Endodermal cell (in vitro differentiated cells): ENCODE measurements at places on chromosomes 11 and 22.

- no peak for DNase-seq
Measured at GRCh38 chr11:48013269-48013901, 33.0 kb downstream of the PTPRJ start.

GRCh38 chr11:47289856-47290255 lies 19.9 kb downstream of the MADD start:
- no peak for DNase-seq

GRCh38 chr11:13210424-13210823 lies 67.2 kb upstream of the BMAL1 start:
- DNase-seq, result peak; percentile 89

DNA sequence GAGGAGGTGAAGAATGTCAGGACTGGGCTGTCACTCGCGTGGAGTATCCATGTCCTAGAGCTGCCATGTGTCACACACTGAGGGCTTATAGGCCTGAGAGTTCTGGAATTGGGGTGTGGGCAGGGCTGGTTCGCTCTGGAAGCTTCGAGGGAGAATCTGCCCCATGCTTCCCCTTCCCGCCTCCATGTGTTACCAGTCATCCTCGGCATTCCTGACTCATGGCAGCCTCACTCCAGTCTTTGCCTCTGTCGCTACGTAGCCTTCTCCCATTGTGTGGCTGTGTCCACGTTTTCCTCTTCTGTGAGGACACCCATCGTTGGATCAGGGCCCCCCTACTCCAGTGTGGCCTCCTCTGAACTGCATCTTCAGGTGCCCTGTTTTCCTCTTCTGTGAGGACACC lies 301.2 kb downstream of the TBC1D22A start:
- DNase-seq, result peak; percentile 32

DNA sequence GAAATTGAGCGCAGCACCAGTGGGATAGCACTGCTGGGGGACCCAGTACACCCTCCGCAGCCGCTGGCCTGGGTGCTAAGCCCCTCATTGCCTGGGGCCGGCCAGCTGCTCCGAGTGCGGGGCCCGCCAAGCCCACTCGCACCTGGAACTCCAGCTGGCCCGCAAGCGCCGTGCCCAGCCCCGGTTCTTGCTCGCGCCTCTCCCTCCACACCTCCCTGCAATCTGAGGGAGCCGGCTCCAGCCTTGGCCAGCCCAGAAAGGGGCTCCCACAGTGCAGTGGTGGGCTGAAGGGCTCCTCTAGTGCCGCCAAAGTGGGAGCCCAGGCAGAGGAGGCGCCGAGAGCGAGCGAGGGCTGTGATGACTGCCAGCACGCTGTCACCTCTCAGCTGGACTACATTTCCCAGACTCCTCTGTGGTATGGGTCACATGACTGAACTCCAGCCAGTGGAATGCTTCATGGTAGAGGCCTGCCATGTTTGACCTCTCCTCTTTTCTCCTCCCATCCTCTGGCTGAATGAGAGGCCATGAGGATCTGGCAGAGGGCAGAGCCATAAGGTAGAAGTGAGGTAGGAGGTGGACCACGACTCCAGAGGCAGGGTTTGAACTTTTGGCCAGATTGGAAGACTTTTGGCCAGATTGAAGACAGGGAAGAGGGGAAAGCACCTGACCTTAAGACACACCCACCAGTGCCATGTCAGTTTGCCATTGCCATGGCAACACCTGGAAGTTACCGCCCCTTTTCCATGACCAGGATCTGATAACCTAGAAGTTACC lies 6.2 kb downstream of the MRGPRD start:
- DNase-seq, result peak; percentile 76

GRCh38 chr11:77409046-77409445 lies 64.8 kb downstream of the PAK1 start:
- no peak for DNase-seq

DNA sequence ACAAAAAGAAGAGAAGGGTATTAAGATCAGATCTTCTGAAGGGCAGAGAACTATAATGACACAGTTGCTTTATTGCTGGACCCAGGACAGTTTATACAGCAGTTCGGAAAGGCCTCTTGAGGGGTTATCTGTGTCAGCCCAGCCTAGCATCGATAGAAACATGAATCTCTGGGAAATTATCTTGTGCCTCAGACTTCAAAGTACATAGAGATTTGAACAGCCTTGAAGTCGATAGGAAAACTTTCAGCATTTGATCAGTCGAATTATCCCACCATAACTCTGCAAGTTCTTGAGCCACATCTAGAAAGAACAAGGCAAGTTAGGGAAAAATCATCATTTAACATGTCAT lies 2.5 kb upstream of the LMO2 start:
- no peak for DNase-seq

DNA sequence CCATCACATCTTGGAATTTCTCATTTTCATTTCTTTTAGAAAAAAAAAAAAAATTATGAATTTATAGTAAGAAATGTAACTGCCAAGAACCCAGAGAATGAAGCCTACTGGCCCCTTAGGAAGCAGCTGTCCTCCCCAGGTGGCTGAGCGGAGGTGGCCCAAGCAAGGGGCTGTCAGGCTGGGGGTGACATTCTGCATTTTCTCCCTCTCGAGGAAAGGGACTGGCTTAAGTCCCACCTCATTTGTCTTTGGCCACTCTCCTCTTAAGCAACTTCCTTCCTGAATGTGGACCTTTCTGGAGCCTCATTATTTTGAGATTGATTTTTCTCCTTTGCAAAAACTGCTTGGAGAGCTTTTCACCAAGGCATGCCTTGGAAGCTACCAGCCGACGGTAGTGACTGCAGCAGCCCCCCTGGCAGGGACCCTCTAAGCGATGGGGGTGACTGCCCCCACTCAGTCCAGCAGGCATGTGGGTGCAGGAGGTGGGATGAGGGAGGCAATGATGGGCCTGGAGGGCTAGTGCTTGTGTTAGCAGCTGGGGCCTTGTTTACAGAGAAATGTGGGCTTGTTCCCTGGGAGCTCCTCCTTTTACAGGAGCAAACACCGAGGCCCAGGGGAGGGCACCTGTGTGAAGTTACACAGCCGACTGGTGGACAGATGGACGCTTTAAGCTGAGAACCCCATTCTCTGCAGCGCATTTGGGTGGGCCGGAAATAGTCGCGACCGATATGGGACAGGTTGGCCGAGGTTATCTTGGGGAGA lies 111.7 kb downstream of the MORC2 start:
- DNase-seq, result no peak

GRCh38 chr11:114081641-114082414 lies 22.3 kb downstream of the ZBTB16 start:
- no peak for DNase-seq

- DNase-seq, result peak; percentile 53
Measured at GRCh38 chr11:72238492-72239312, 5.3 kb downstream of the PHOX2A start.
